ENCODE measurements at places on chromosomes 1 and 21.

DNA sequence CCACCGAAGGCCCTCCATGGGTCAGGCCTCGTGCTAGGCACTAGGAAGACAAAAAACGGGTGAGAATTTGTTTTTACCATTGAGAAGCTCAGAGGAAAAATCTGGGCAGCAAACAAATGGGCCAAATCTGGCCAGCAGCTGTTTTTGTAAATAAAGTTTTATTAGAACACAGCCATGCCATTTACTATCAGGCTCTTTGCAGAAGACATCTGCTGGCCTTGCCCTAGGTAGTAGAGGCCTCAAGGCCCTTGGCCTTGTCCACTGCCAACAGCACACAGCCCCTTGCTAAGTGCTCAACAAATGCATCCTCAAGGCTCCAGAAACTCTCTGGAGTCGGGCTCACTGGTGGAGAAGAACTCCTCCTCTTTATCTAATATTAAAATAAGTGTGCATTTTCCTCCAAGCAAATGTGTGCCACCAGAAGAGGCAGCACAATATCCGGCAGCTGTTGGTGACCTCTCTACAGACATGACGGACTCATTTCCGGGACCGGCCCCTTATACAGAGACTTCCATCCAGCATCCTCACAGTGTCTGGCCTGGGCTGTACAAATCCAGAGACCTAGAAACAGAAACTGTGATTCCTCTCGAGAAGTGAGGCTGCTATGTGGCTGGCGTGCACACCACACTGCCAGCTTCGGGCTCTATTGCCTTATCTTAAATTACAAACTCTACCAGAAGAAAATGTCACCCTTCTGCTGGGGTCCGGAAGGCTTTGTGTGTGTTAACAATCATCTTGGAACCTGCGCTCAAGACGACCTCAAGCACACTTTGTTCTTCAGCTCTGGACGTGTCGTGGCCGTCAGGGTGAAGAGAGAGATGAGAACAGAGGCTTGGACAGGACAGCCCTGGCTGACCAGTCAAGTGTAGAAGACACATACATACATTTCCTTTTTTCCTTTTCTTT is 203.9 kb downstream of the TOMM20 start:
- no peak for DNase-seq

GRCh38 chr1:78052685-78053405 is 7.1 kb downstream of the GIPC2 start:
- no peak for DNase-seq

DNA sequence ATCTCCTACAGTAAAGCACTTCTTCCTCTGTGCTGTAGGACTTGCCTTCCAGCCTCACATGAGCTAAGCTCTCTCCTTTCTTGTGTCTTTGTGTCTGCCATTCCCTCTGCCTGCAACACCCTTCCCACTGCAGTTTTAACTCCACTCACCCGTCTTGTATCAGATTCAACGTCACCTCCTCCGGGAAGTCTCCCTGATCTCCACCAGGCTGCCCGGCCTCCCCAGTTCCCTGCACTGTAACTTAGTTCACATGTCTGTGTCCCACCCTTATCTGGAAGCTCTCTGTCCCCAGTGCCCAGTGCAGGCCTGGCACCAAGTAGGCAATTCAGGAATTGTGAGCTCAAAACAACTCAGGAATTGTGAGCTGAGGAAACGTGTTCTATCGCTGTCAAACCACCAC is 96.4 kb downstream of the GLIS1 start:
- DNase-seq: no peak

DNA sequence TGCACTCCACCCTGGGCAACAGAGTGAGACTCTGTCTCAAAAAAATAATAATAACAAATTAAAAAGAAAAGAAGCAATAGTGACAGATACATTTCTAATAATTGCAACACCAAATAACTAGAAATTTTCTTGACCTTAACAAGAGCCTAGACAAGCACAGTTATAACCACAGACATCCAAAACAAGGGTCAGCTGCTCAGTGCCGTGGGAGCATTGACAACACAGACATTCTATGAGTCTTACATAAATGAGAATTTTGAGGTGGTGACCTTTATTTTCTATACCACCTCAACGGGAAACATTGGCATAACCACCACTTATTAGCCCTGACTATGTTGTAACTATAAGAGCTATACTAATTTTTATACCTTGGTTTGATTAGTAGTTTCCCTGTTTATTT is 156.1 kb downstream of the NR5A2 start:
- DNase-seq: no peak

- DNase-seq: no peak
Observed at GRCh38 chr1:198018529-198018928, 101.4 kb downstream of the LHX9 start.

Data from central memory CD8-positive, alpha-beta T cell (primary cell).